ENCODE measurements at places on chromosomes 7 and 10.

DNA sequence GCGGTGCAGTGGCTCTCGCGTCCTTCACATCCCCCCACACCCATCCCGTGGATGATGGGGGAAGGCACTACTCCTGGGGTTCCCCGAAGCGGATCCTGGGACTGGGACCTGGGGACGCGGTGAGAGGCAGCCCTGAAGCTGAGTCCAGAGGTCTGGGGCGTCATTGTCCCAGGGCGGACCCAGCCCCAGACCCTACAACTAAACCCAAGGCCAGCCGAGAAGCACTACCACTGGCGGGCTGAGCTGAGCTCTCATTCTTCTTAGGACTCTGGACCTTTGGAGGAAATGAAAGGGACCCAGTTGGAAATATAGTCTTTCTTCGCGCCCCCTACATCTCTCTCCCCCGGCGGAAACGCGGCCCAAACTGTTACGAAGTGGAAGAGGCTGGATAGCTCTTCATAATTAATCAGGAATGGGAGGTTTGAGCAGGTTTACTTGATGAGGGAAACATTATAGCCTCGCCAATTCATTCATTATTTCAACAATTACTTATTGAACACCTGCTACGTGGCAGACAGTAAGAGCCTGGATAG is 389 bp upstream of the FBXL15 start:
- no peak for DNase-seq

DNA sequence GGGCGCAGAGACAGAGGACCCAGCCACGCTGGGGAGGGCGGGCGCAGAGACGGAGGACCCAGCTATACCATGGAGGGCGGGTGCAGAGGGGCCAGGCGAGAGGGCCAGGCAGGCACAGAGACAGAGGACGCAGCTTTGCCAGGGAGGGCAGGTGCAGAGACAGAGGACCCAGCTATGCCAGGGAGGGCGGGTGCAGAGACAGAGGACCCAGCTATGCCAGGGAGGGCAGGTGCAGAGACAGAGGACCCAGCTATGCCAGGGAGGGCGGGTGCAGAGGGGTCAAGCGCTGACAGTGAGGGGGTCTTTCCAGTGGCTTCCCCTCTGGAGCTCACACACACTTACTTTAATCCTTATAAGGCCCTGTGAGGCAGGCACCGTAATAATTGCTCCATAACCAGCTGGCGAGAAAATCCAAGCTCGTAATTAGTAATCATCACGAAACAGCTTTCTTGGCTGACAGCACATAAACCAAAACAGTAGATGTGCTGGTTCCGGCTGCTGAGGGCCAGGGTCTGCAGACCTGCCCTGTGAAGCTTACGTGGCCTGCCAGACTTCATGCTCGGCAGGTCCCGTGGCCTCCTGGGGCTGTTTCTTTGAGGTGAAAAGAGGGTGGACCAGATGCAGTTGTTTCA is 137.2 kb downstream of the VIPR2 start:
- DNase-seq, result no peak

GRCh38 chr7:157904866-157905570 is 568.2 kb downstream of the DNAJB6 start:
- no peak for DNase-seq

- DNase-seq, result no peak
These were observed 23.3 kb downstream of the CALML3 start for GRCh38 chr10:5547931-5548660.

GRCh38 chr7:23544913-23545354 is 13.2 kb upstream of the TRA2A start:
- no peak for DNase-seq

DNA sequence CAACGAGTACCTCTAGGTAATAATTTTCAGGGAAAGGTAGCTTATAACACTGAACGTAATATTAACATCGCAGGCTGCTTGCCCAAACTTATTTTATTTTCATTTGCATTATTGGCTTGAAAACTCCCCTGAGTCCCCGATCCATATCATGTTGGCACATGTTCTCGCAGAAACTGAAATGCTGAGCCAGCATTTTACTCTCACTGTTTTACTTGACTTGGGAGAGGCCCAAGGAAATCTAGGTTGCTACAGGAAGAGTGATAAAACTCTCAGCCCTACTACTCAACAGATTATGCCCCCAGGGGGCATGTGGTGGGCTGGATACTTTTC is 183.5 kb upstream of the HABP2 start:
- DNase-seq, result no peak

DNA sequence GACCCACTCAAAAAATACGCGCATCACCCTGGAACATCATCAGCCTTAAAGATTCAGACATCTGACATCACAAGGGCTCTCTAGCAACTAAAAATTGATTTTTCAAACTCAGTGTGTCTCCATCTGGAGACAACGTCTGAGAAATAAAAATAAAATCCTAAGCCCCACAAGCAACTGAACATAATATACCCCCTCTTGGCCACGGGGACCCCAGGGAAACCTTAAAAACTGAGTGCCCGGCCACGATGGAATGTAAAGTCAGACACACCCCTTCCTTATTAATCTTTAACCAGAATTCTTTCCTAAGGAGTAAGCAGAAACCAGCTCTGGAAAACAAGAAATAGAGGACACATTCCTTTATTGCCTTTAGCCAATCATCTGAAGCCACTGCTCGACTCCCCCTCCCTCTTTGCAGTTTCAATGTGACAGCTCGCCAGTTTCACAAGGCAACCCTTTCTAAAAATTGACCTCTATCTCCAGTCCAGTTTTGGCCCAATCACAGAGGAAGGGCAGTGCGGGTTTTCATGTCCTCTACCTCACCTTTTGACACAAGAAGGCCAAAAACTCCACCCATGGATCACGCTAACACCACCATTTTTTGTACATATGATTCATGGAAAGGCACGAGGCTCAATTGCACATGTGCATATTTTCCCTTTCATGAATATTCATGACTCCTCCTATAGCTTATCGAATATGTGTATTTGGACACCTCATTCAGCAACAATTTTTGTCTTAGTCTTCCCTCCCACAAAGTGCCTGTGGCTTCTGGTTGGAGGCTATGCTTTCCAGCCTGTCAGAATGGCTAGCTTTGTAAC is 24.2 kb downstream of the IFIT3 start:
- DNase-seq, result no peak

- DNase-seq, result no peak
These were observed 54.4 kb downstream of the SEMA3A start for GRCh38 chr7:84139986-84140729.

DNA sequence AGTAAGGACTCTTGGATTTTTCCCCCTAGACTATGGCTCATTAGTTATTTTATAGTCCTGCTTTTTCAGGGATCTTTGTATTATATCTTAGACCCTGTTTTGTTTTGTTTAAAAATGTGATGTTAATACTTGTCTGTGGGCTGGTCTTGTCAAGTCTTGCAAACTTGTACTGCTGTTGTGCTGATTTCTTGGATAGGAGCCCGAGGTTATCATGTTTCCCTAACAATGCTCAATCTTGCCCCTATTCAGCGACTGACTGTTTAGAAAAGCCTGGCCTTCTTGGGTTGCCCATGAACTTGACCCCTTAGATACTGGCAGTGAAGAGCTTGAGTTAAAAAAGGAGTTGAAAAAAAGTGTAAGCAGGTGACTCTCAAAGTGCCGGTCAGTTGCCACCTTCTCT is 115.7 kb downstream of the KIAA1217 start:
- no peak for DNase-seq

DNA sequence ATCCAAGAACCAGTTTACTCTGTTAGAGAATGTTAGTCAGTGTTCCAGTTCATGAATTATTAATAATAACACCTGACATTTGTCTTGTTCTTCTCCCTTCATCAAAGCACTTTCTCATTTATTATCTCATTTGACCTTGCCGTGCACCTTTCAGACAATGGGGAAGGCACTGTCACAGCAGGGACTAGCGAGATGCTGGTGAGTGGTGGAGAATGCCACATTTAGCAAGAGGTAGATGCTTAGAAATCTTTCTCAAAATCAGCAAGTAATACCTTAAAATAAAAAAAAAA is 34.2 kb upstream of the XRCC2 start:
- DNase-seq, result no peak

- no peak for DNase-seq
These were observed 106.3 kb downstream of the SLIT1 start for GRCh38 chr10:97079448-97079847.

GRCh38 chr7:73980206-73980605 is 47.8 kb upstream of the ELN start:
- DNase-seq, result no peak

- DNase-seq, result no peak
These were observed 472.9 kb upstream of the COBL start for GRCh38 chr7:51789489-51789888.

DNA sequence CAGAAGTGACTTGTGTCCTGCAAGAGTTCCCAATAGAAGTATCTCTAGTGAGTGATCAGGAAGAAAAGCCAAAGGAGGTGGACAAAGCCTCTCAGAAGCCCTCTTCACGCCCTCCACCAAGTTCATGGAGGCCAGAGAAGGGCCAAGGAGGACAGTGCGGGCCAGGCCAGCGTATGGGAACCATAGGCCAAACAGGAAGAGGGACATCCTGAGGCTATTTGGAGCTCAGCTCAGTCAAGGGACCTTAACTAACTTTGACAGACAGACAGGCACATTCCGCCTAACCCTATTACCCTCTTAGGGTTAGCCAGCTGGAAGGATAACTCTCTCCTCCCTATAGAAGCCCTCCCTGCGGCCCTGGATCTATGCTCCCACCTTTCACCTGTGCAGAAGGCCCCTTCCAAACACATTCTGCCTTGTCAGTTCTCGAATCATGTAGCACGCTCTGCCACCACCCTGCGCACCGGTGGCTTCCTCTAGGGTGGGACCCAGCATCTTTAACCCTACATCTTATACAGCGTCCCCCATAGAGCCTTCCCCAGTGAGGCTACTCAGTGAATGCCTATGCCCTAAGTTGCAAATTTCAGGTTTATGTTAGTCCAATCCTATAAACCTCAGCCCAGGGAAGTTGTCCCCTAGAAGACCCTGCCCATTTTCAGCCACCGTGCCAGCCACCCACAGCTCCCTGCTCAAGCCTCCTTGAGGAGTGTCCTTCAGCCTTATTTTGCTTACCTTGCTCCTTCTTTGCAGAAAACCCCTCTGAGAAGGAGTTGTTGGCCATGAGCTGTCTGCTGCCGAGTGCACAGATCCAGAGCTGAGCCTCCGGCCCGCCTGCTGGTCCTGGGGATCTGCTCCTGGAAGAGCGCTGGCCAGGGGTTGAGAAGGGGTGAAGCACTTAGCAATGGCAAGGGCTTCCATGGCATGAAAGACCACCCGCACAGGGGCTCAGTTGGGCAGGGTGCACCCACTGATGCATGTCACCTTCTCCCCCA is 36.9 kb downstream of the FRMPD2 start:
- DNase-seq, result no peak

DNA sequence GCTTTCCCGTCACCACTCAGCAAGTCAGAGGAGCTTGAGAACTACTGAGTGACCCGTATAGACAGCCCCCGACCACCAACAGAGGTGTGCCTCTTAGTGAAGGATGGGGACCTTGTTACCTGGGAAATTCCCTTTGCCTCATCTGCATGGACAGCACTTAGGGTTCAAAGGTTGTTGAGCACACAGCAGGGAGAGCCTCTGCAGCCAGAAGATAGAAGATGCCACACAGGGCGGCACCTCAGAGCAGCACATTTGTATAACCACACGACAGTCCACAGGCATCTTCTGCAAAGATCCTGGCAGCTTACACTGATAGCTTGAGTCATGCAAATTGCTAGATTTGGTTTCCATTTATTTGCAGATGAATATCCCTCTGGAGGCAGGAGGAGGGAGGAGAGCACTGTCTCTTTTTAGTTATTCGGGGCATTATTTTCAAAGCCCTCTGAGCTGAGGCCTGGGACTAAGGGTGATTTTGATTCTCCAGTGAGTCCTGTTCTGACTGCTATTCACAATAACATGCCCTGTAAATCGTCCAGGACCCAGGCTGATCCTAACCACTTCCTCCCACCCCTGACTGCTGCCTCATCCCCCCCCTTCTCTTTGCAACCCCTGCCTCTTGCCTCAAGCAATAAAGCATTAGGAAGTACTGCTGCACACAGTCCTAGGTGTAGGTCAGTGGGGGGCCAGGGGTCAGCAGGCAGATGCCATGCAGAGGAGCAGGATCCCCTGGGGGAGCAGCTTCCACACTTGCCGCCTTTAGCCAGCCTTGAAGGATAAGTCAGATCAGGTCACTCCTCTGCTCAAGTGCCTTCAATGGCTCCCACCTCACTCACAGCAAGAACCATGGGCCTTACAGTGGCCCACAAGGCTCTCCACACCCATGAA is 24.6 kb upstream of the INMT start:
- DNase-seq, result peak; percentile 31

- DNase-seq, result no peak
These were observed 10.7 kb downstream of the PSAP start for GRCh38 chr10:71840177-71840957.

DNA sequence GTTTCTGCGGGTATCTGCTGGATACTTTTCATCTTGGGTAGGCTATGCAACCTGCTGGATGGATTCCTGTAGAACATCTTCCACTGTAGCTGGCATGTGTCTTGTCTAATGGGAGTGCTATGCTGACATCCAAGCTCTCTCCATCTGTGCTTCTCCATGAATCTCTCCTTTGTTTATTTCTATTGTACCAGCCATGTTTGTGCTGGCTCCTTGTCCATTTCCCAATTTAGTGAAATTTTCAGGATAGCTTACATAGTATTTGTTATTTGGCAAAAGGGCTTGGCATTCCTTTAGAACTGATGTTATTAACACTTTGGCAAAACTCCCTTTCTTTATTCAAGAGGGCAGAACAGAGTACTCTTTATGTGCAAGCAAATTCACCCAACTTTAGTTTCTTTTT is 198.0 kb downstream of the CSTF2T start:
- DNase-seq, result no peak

DNA sequence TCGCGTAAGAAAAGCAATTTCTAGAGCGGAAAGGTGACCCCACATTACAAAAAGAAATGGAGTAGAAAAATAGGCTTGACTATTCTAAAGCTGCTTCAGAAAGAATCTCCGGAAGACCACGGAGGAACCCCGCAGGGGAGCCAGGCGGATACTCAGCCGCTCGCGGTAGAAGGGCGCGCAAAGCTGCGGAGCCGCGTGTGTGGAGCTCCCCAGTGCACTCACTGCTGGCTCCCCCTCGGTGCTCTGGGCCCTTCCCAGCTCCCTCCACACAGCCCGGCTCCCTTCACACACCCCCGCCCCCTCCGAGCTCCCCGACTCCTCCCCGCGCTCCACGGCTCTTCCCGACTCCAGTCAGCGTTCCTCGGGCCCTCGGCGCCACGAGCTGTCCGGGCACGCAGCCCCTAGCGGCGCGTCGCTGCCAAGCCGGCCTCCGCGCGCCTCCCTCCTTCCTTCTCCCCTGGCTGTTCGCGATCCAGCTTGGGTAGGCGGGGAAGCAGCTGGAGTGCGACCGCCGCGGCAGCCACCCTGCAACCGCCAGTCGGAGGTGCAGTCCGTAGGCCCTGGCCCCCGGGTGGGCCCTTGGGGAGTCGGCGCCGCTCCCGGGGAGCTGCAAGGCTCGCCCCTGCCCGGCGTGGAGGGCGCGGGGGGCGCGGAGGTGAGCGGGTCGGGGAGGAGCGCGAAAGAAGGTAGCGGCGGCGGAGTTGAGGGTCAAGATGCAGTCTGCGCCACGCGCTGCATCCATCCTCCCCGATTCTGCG is at the start of gene STEAP2:
TSS of gene STEAP2 (plus strand) at position 350 of the 758 bp plus-strand sequence. CDS start 13,343 bp downstream, outside the sequence.
- DNase-seq, result no peak

- no peak for DNase-seq
These were observed 107.3 kb downstream of the PTPRE start for GRCh38 chr10:128014236-128014635.

GRCh38 chr7:54109501-54109900 is 432.7 kb upstream of the VSTM2A start:
- no peak for DNase-seq

Measured in stimulated activated CD8-positive, alpha-beta memory T cell treated with anti-CD3 and anti-CD28 coated beads, Interleukin-2, amount 100 ng/mL, for 1 hour (primary cell).